Right forelimb (tissue), 1 donor: ENCODE measurements at places on chromosomes 12 and 14.
A peak's percentile ranks its signal among the peaks of the same experiment; 100 is the strongest.

DNA sequence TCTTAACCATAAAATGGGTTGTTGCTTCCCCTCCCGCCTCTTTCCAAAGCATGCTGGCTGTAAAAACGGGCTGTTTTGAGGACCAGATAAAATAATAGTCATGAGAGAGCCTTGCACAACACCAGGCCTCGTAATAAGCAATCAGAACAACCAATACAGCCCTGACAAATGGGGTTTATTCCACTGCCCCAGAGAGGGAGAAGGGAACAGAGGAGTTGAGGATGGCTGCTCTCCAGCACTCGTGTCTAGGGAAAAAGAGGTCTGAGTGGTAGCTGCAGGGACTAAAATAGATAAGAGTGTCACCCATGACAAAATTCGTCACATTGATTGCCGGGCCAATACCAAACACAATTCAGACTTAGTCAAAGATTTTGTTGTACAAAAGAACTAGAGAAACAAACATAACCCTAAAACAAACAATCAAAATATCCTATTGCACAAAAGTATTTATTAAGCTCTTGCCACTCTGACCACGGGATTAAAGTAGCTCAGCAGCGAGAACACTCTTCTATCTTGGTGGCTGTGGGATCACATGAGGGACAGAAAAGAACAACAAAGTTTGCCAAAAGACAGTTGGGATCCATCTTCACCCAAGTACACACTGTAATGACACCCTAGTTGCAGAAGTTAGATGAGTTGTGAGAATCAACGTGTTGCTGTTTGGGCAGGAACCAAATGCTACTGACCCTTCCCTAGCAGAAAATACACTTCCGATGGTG is 188.0 kb downstream of the FOXN3 start:
- no peak for DNase-seq

DNA sequence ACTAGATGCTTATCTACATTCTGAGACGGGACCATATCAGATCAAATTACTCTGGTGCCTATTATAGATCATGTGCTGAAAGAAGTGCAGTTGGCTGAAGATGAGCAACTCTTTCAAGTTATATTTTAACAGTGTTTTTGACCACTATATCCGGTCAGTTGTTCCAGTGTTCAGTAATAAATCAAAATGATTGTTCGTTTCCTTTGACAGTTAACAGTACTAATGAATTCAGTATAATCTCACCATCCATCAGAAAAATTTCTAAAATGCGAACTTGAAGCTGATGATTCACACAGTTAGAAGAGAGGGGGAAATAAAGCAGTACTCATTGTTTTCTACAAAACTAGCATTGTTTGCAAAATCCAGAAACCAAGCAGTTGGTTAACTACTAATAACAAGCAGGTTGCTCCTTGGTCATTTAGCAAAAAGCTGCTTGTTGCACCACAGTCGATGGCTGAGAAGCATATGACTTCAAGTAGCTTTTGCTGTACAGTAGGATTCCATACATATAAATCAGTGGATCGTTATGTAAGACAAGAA is 2.3 kb downstream of the RPS6KA5 start:
- no peak for DNase-seq

GRCh38 chr12:42343721-42344120 is 17.8 kb downstream of the PPHLN1 start:
- no peak for DNase-seq

GRCh38 chr12:26345471-26346003 is 150.2 kb downstream of the SSPN start:
- DNase-seq: no peak

DNA sequence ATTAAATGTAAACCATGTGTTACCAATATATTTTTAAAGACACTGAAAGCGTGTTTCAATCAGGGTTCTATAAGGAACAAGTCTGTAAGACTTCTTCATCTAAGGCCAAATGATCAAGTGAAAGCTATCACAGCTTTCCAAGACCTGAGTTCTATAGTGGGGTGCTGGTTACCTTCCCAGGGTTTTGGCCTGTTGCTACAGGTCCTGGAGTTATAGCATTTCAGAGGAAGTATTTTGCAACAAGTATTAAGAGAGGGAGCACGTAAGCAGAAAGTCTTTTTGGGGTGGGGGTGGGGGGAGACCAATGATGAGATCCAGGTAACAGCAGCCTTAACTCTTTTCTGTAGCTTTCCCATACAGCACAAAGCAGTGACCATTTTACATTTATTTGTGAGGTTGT is 43.8 kb downstream of the FOXN3 start:
- DNase-seq: no peak

DNA sequence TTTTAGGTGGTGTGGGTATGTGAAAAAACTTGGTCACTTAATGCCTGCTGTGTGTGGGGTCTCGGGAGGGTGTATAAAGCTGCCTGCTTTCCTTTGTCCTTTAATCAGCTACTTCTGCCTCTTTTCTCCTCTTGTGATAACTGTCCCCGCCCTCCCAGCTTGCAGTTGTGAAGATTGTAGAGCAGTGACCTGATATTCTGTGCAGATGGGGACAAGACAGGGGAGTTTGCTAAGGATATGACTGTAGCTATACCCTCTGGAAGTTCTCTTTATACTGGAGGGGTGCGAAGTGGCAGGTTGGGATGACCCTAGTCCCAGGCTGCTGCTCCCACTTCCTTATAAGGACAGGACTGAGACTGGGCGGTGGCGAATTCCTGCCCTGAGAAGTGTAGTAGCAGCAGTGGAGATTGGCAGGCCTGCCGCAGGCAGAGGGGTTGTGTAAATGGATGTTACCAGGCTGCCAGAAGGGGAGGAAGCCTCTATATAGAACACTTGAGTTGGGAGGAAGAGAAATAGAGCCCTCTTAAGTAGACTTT is 835 bp downstream of the MYL6 start:
- peak; percentile 64 for DNase-seq
